ENCODE measurements at places on chromosomes 2 and 18.
A peak's percentile ranks its signal among the peaks of the same experiment; 100 is the strongest.

- DNase-seq, result no peak
These were observed 202.3 kb downstream of the MREG start for GRCh38 chr2:215811003-215811402.

DNA sequence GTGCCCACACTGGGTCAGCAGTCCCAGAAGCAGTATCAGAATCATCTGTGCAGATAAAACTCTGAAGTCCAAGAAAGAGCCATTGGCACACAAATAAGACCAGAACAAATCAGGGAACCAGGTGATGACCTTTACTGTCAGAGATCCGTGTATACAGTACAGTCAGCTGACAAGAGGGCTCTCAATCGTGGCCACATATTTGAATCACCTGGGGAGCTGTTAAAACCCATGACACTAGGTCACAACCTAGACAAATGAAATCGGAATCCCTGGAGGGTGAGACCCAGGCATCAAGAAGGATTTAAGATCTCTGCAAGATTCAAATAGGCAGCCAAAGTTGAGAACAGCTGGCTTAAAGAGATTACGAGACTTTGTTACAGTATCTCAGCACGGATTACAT lies 807.1 kb downstream of the RNF144A start:
- DNase-seq, result no peak

GRCh38 chr2:201915446-201915845 lies 109.1 kb downstream of the CDK15 start:
- no peak for DNase-seq

DNA sequence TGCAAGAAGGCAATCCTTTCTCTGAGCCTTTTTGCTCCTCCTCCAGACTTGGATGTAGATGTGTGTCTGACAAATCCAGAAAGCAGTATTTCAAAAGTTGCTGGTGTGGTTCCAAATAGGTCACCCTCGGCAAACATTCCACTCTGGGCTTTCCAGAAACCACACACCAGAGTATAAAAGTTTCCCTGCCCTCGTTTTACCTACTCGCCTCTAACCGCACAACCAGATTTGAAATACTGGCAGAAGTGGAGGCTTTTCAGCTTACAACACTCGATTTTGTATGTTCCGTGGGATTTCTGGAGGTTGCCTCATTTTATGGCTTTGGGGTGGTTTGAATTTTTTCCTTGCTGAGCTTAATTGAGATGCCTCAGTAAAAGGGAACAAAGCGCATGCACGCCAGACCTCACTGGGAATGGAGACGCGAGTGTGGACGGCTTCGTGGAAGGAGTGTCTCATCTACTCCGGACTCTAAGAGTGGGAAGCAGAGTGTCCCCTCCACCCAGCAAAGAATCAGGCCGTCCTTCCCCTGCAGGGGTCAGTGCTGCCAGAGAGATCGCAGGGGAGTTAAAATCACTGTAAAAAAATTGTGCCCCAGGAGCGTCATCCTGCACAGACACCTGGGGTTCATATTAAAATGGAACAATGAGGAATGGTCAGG lies 44.0 kb upstream of the RPL31 start:
- peak; percentile 68 for DNase-seq

GRCh38 chr2:129334696-129335410 lies 644.6 kb upstream of the RAB6C start:
- DNase-seq, result no peak

- no peak for DNase-seq
These were observed 272.8 kb downstream of the CYRIA start for GRCh38 chr2:16392647-16393499.

DNA sequence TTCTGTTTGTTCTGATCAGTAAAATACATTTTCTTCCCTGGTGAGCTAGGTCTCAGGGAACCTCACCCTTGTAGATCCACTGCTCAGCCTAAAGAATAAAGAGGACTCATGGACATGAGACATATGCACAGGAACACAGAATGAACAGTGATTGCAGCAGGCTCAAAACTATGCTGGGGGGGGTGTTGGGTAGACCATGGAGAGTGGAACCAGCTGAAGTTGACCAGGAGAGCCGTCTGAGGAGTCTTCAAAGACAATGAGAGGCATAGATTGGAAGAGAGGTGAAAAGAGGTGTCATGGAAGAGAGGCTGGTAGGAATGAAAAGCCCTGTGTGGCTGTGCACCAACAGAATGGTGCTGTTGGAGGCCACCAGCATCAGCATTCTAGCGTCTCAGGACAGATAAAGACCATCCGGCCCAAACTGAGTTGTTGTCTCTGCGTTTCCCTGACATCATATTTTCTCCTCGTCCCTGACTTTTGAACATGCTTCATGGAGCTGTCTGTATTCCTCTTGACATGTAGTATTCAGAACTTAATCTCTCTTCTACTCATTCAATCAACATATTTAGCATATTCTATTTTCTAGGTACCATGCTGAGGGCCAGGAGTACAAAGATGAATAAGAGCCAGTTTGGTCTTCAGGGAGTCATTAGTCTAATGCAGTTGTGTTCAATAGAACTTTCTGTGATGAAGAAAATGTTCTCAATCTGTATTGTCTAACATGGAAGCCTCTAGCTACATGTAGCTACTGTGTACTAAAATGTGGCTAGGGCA lies 331.8 kb downstream of the CYP26B1 start:
- DNase-seq, result no peak

- DNase-seq, result no peak
These were observed 108.6 kb downstream of the CERS6 start for GRCh38 chr2:168564641-168565040.
